NCI-H187 (cell line): ENCODE measurements at places on chromosomes 6 and 20.
A peak's percentile ranks its signal among the peaks of the same experiment; 100 is the strongest.

GRCh38 chr20:2163312-2163711 lies 61.7 kb downstream of the STK35 start:
- DNase-seq = no peak

DNA sequence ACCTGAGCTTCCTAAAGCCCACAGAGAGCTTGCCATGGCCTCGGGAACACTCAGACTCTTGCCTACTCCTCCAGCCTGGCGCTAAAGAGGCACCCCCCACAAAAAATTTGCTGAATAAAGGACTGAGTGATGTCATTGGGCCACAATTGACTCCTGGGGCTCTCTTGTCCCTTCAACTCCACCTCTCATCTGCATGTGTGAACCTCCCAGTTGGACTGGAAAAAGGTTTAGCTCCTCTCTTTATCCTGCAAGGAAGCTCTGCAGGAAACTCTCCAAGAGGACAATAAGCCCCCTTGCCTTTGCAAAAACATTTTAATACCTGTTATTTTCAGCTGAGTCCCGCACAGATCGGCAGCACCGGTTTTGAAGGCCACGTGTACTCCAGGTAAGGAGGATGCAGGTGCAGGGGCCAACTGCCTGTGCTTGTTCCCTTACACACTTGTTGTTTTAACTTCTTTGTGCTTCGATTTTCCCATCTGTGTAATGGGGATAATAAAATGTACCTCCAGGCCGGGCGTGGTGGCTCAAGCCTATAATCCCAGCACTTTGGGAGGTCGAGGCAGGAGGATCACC lies 107.3 kb downstream of the TFAP2C start:
- no peak for DNase-seq

DNA sequence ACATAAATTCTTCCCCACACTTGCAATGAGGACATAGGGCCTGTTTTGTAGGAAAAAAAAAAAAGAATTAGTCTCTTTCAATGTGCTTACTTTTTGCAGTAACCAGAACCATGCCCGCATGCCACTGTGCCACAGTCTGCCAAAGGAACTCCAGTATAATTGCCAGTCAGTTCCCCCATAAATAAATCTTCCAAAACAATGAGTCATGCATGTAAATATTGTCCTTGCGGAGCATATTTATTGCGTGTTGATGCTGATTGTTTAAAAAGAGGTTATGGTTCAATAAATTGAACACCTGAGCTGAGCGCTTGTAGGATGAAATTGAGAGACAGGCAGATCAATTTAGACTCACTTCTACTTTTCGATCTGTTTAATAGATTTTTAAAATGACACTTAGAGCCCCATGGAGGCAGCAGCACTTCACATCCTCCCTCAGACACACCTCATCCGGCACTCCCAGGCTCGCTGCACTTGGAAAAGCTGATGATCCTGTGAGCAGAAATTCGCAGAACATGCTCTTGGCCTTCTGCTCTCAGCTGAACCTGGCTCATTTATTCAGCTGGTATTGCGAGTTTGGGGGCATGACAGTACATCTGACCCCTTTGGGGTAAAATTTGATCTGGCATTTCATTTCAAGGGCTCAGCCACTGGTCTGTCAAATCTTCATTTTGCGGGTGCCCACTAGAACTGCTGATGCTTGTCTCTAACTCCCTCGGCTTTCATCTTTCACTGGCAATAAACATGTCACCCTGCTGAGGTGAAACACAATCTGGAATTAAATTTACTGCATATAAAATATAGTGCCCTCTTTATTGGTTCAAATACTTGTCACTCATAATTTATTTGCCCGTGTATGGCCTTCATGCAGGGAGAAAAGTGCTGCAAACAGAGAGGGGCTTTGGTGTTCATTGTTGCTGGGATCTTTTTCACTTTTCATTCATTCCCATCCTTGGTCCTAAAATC lies 371.1 kb upstream of the POU3F2 start:
- peak; percentile 17 for DNase-seq

DNA sequence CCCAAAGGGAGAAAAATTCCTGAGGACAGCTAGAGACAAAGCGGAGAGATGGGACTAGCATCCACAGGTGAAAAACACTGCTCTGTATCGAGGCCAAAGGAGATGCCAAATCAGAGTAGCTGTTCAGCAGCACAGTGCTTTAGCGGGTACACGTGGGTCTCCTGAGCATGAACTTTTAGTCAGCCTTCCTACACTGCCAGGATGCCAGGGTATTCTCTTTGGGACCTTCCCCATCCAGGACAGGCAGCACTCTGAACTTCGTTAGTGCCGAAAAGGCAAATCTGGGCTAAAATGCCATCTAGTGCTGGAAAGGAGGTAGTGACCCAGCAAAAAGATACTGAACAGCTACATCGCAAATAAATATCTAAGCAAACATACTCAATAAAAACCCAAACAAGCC lies 64.9 kb downstream of the C6orf58 start:
- DNase-seq = no peak

GRCh38 chr6:43862925-43863324 lies 92.9 kb downstream of the VEGFA start:
- no peak for DNase-seq

DNA sequence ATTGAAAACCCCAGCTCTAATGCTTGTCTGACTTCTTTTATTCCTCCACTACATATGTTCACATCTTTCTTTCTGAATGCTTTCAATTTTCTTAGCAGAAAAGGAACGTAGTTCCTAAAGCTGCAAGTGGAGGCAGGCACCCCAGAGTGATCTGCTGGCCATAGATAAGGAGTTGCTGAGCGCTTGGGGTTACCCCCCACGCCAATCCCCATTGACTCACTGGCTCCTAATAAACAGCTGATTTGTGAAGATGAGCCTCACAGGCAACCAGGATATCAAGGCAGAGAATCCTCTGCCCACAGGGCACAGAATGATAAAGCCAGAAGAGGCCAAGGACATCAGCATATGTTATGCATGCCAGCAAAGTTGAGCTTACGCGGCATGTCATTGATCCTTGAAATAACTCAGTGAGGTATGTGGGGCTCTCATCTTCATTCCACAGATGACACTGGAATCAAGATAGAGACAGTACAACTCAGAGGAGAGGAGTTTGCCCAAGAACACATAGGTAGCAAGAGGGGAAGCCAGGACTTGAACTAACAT lies 129.1 kb upstream of the PTPRT start:
- no peak for DNase-seq

- DNase-seq = no peak
Measured at GRCh38 chr6:13710552-13711323, 897 bp downstream of the RANBP9 start.

DNA sequence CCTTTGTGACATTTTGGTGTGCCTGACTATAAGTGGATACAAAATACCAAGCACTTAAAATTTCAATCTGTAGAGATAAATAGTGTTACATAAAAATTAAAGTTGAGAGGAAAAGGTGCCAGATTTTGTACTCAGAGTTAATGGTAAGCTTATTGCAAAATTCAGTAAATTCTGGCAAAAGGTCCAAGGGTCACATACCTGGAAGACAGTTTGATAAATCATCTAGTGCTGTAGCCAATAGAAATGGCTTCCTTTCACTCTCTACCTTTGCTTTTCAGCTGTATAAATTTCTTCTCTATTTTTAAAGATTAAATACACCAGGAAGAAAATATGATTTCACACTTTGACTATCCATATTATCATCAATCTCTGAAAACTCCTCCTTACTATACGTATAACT lies 690.2 kb upstream of the NRSN1 start:
- no peak for DNase-seq

DNA sequence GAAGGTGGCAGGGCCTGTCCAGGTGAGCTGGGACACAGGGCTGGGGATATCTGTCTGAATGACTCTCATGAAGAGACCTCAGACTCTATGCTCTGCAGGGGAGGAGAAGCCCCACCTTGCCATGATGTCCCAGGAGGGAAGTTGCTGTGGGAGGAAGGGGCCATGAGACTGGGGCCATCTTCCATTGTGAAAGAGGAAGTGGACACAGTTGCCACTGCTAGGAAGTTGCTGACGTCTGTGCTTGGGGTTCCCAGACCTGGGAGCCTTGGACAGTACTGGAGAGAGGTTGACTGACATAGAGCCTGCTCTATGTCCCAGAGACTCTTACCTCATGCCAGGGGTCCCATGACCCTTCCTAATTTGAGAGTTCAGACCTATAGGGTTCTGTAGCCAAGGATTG lies 24.5 kb downstream of the SIRPB1 start:
- no peak for DNase-seq

- DNase-seq = no peak
Measured at GRCh38 chr6:136812174-136812573, 10.2 kb upstream of the PEX7 start.

- no peak for DNase-seq
Measured at GRCh38 chr6:38417521-38417920, 222.2 kb downstream of the BTBD9 start.

DNA sequence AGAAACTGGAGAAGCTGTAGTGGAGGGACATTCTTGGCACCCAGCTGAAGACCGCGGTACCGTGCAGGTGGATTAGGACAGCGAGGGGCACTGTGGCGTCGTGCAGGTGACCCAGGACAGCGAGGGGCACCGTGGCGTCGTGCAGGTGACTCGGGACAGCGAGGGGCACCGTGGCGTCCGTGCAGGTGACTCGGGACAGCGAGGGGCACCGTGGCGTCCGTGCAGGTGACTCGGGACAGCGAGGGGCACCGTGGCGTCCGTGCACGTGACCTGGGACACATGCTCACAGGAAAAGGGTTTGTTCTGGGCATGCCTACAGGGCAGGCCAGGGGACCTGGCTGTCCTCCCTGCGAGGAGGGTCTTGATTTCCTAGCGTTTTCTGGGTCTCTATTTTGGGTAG lies 29.2 kb upstream of the SMOC2 start:
- DNase-seq = no peak

DNA sequence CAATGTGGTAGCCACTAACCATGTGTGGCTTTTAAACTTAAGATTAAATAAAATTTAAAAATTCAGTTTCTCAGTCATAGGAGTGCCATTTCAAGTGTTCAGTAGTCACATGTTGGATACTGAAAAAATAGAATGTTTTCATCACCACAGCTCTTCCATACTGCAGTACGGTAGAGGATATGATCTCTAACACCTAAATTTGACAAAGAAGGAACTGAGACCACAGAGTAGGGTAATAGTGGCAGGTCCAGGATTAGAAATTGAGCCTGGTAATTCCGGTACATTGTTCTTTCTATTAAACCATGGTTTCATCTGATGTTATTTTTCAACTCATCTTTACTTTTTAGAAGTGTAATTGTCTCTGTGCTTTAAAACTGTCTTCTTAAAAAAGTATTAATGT lies 104.0 kb downstream of the CD2AP start:
- DNase-seq = no peak

GRCh38 chr6:156852858-156853216 lies 75.7 kb downstream of the ARID1B start:
- DNase-seq = no peak

GRCh38 chr6:105210932-105211531 lies 31.2 kb upstream of the POPDC3 start:
- DNase-seq = no peak

- no peak for DNase-seq
Measured at GRCh38 chr6:137162692-137163306, 10.6 kb downstream of the IL22RA2 start.

DNA sequence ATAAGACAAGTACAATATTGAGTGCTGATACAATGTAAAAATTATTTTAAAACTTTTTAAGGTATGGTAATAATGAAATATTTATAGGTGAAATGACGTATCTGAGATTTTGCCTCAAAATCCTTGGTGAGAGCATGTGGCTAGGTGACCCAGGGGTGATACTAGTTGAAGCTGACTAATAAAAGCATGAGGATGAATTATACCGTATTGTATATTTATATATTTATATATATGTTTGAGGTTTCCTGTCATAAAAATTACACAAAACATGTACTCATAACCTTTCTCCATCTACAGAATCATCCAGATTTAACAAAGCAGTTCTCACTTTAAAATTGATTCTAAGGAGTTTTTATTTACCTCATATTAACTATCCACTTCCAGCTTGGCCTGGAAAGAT lies 358.1 kb downstream of the CDKAL1 start:
- DNase-seq = no peak

GRCh38 chr20:9211016-9211760 lies 142.3 kb downstream of the PLCB4 start:
- DNase-seq = no peak

DNA sequence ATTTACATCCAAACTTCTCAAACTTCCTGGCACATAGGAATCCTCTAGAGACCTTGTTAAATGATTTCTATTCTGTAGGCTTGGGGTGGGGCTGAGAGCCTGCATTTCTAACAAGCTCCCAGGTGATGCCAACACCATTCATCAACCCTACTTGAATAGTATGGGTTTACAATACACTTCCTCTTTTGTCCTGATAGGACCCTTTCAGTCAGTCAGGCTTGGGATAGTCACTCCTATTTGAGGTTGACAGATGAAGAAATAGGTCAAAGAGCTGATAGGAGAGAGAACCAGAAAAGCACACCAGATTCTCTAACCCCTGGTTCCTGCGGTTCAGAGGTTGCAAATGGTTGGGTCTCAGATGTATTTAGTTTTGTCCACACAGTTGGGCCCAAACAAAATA lies 273.4 kb downstream of the TSHZ2 start:
- DNase-seq = no peak

DNA sequence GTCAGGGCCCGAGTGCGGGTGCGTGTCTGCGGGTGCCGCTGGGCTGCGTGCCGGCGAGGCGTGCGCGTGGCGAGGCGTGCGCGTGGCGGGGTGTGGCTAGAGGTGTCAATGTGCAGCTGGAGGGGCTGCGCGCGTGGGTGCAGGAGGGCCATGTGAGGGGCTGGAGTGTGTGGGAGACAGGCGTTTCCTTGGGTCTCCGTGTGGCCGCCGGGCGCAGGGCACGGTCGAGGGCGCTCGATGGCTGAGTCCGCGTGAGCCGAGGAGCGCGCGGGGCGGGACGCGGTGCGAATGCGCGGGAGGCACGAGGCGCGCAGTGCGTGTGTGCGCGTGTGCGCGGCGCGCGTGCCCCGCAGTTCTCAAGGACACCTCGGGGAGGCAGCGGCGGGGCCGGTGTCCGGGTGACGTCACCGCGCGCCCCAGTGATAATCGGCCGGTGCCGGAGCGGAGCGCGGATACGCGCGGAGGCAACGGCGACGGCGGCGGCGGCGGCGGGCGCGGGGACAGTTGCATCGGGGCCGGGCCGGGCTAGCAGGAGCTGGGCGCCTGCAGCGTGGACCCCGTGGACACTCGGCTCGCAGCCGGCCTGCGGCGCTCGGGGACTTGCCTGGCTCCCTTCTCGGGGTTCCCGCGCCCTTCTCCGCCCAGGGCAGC lies 38.7 kb downstream of the YTHDF1 start:
- no peak for DNase-seq

DNA sequence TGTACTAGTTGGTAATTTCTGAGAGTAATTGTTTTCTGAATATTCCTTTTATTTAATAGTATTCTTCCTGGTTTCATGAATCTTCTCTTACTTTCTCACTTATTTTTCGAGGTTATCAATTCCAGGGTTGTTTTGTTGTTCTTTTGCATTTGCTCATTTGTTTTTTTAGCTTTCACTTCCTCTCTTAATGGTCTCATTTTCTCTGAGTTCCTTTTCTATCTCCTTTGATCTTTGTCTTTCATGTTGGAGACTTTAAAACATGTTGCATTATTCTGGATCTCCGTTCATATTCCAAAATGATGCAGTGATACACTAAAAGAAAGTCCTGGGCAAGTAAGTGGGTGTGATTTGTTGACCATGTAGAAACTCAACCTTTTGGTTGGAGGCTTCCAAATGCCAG lies 345.3 kb upstream of the SLC35B3 start:
- no peak for DNase-seq
